ENCODE measurements at places on chromosomes 4 and X. TPM values are rescaled to one million over a fixed set of nuclear protein-coding genes. Genes with fewer than 3 reads are reported as not detected.

GRCh38 chrX:45716750-45717149, 516.1 kb upstream of the DIPK2B start:
- DNase-seq, result no peak

- no peak for DNase-seq
These were observed 722 bp downstream of the SLC10A7 start for GRCh38 chr4:146520896-146521540.

- no peak for DNase-seq
These were observed 173.2 kb upstream of the TECRL start for GRCh38 chr4:64582492-64582891.

- no peak for DNase-seq
These were observed 580.6 kb downstream of the INPP4B start for GRCh38 chr4:142265536-142265935.

The VCX2 gene
- total RNA-seq, result not detected

All from upper lobe of left lung (tissue), 6 donors.